ENCODE measurements at places on chromosomes 16 and 17.

DNA sequence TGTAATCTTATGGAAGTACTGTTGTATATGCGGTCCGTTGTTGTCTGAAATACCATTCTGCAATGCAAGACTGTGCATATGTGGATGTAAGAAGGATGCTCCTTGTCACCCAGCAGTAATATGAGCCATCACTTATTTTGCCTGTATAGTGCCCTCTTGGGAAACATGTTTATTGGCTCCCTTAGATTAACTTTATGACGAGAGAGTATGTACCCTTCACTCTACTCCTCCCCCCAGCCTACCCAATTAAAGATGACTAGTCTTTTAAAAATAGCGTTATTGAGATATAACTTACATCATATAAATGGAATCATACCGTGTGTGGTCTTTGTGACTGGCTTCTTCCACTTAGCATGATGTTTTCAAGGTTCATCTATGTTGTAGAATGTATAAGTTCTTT is 33.6 kb downstream of the FTO start:
- no peak for DNase-seq

GRCh38 chr17:63442074-63442473 is 4.0 kb downstream of the CYB561 start:
- no peak for DNase-seq

- DNase-seq = no peak
These were observed 467.8 kb downstream of the MAF start for GRCh38 chr16:79132701-79133100.

- peak; percentile 10 for DNase-seq
These were observed 8.9 kb downstream of the OR4D1 start for GRCh38 chr17:58156839-58157803.

GRCh38 chr16:53632526-53632925 is 71.1 kb downstream of the RPGRIP1L start:
- no peak for DNase-seq

DNA sequence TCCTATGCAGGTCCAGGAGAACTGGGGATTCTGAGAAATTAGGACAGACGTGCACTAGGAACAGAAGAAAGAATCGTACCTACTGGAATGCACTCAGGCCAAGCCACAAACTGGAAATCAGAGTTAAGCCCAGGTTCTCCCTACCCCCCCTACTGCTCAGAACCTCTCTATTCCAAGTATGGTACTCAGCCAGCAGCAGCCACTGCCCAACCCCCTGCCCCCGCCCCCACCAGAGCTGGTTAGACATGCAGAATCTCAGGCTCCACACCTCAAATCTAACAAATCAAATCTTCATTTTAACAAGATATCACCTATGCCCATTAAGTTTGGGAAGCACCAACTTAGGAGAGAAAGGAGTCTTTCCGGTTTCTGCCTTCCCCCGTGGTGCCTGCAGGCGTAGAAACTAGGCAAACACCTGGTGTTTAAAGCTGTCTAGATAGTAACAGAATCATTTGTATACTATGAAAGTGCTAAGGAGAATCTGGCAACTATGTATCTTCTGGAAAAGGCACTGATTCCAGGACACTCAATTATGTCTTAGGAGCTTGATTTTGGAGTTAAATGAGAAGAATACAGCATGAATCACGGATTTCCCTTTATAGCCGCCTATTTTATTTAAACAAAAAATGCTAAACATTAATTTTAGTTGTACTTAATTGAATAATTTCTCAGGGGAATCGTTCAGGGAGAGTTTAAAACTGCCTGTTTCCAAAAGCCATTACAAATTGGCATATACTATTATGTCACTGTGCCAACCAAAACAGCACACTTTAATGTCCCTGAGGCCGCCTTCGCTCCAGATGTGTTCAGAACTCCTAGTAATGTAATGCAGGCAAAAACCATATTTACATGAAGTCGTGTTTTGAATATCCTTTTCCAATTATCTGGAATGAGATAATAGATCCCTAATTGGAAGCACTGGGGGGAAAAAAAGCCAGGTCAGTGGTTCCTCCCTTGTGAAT is 166.5 kb downstream of the STX8 start:
- no peak for DNase-seq

DNA sequence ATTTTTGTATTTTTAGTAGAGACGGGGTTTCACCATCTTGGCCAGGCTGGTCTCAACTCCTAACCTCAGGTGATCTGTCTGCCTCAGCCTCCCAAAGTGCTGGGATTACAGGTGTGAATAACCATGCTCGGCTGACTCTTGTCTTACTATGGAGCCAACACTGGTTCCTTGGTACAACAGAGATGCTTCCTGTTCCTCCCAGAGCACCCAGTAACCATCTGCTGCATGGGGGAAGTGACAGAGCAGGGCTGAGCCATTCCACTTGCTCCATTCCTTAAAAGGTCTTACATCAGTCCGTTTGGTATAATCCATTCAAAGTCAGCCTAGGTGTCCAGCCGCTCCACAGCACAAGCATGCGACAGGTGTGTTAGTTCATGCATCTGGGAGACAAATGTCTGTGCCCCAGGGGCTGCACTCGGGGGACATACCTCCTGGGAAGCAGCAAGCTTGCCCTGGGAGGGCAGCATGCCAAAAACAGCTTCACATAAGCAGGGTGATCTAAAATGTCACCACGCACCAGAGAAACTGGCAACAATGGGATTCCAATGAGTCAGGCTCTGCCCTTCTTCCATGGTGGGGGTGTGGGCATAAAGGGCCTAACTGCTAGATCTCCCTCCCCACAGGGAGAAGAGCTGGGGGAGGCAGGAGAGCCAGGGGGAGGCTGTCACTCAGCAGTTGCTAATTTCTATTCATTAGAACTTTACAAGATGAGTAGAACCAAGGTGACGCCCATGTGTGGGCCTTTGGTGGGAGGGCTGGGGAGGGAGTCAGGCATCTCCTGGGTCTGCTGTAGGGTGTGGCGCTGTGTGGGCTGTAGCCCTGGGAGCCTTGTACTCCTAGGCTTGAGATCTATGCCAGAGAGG is 35.5 kb downstream of the PIPOX start:
- DNase-seq = peak; percentile 64

- no peak for DNase-seq
These were observed 20.2 kb downstream of the TOM1L1 start for GRCh38 chr17:54920819-54921218.

DNA sequence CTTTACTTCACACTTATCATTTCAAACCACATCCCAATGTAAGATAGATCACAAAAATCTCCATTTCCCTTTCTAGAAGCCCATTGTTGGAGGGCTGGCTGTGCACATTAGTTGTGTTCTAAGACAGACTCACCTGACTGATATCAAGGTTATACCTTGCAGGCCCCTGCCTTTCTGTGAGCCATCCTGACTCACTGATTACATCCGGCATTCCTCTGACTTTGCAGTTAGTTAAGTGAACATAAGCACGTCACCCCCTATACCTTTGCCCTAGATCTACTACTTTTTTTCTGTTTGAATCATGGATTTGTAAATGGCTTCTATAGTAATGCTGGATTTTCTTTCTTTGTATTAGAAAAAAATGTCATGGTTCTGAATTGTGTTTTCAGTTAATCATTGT is 78.3 kb downstream of the TANGO6 start:
- DNase-seq = no peak

- DNase-seq = no peak
These were observed 100.2 kb downstream of the SYCE1L start for GRCh38 chr16:77299395-77299794.

DNA sequence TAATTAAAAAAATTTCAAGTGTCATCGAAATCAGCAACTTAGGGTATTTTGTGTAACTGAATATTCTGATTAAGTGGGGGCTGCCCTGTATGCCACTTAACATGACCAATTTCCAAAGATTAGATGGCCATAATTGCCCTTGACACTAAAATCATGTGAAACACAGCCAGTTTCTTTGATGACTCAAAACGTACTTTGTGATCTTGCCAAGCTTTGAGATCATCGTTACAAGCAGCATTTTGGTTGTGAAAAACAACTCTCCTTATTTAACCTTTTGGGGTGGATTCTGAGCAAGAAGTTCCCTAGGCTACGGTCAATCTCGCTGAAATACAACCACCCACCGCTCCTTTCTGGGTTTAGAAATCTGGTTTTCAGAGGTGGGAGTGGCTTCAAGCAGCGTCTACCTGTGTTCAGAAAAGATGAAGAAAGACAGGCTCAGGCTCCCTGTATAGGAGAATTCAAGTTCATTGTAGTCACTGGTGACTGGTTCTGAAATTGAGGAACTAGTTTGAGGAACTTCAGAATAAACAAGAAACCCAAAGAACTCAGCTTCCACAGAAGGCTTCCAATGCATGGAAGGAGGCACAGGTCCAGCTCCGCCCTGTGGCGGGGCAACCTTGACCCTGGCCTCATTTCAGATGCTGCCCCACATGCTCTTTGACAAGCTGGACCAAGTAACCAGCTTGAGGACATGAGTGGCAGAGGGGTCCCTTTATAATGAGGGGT is 9.4 kb downstream of the MAP3K14 start:
- peak; percentile 20 for DNase-seq

GRCh38 chr16:70444249-70445063 is 5.6 kb upstream of the ST3GAL2 start:
- DNase-seq = no peak

DNA sequence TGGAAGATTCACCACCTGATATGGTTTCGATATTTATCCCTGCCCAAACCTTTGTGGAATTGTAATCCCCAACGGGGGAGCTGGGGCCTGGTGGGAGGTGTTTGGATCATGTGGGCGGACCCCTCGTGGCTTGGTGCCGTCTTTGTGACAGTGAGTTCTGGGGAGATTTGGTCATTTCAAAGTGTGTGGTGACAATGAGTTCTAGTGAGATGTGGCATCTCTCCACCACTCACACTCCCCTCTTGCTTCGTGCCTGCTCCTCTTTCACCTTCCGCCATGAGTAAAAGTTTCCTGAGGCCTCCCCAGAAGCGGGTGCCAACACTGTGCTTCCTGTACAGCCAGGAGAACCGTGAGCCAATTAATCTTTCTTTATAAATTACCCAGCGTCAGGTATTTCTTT is 9.7 kb downstream of the CCDC57 start:
- no peak for DNase-seq

- DNase-seq = peak; percentile 99
These were observed at the start of gene RAB40B for GRCh38 chr17:82698065-82698973. RAB40B (minus strand) TSS chr17:82698698; CDS start chr17:82698596, 102 bp downstream.

DNA sequence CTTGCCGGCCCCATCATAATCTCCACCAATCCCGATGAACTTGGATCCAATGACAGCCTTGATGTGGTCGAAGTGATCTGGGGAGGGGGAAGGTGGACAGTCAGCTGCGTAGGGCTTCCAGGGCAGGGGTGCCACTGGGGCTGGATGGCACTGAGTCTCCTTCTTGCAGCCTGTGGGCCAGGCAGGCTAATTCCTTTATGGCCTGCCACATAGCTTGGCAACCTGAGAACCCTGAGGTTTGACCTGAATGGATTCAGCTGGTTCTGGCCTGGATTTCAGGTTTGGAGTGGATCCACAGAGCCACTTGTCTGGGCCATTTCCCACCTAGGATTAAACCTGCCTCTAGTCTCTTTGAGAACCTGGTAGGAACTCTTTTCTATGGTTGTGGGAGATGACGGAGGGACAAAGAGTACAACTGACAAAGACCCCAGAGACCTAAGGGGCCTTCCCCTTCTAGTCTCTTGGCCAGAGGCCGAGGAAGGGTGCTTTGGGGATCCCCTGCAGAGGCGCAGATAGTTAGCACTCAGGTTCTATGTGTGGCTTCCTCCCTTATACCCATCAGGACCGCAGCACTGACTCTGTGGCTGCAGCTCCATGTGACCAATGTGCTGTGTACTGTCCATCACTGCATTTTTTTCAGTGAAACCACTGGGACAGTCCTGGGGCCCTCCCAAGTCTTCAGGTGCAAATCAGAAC is 9.2 kb upstream of the DPEP3 start:
- DNase-seq = no peak

- DNase-seq = no peak
These were observed 121.9 kb upstream of the GSE1 start for GRCh38 chr16:85491058-85491771.

DNA sequence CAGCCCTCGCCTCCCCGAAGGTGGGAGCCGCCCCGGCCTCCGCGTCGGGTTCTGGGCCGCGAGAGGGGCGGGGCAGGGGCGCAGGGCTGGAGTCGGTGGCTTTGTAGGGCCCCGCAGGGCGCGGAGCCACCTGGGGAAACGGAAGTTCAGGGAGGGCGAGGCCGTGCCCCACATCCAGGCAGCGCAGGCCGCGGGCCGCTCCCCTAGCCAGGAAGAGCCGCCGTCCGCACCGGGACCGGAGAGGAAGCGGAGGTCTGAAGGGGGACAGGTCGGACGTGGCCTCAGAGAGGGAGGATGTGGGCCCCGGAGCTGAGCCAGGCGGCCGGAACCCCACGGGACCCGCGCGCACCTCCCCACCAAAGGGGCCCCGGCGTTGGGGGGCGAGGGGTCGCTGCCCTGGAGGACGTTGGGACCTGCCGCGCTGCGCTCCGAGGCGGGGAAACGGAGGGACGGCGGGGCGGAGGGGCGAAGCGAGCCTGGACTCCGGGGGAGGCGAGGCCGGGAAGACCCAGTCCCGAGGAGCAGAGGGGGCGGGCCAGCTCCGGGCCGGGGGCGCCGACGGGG is 482 bp upstream of the SLC16A3 start:
- DNase-seq = no peak

DNA sequence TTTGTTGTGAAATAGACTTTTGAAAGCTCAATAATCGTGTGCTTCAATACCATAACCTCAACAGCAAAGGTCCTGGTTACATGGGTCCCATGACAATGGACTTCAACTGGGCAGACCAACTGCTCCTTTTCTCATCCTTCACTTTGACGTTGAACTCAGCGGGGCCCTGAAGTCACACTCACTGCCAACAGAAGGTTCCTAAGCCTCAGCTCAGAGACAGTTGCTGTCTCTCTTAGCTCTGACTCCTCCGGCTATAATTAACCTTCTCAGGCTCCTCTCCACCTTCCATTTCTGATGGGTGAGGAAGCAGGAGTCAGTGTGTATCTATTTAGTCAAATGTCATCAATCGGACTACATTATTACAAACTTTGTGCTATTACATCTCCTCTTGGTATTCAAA is 23.8 kb downstream of the MPP3 start:
- no peak for DNase-seq

DNA sequence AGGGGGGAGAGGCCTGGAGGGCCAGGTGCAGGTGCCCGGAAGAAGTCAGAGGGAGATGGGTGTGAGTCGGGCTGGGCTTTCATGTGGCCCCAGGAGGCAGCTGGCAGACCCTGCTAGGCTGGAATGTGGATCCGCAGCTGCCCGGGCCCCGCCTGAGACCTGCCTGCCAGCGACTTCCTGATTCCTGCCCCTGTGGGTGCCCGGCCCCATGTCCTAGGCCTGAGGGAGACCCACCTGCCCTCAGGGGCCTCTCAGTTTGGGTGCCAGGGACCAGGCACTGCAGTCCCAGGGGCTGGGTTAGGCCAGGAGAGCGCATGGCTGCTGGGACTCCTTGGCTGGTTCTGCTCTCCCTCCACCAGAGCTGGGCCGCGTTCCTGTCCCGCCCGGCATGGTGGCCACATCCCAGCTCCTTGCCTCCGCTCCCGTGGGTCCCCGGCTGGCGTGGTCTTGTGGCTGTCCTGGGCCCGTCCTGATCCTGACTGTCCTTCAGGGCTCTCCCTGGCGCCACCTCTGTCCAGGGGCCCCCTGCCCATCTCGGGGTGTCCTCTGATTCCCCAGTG is 22.1 kb upstream of the SPNS2 start:
- DNase-seq = no peak

- DNase-seq = no peak
These were observed 34.6 kb upstream of the CDH15 start for GRCh38 chr16:89136931-89137330.
